ENCODE measurements at places on chromosomes 7 and 10.
A peak's percentile ranks its signal among the peaks of the same experiment; 100 is the strongest.

GRCh38 chr7:2950578-2950977 is 93.1 kb downstream of the CARD11 start:
- no peaks in the 10 kb centered on the region for H3K4me1 ChIP-seq
- H3K36me3 ChIP-seq: no peaks in the 10 kb centered on the region
- peaks cover 7% of the 10 kb centered on the region for H3K27me3 ChIP-seq

GRCh38 chr7:102252366-102252982 is 34.2 kb upstream of the SH2B2 start:
- H3K27ac ChIP-seq: peak overlapping the region; percentile 43
- H3K4me1 ChIP-seq: peaks cover 17% of the 10 kb centered on the region
- DNase-seq: peak; percentile 21
- no peaks in the 10 kb centered on the region for H3K36me3 ChIP-seq

- H3K27me3 ChIP-seq: no peaks in the 10 kb centered on the region
- H3K4me3 ChIP-seq: no peak overlapping the region
- no peak for DNase-seq
- no peak overlapping the region for H3K27ac ChIP-seq
Measured at GRCh38 chr10:104208730-104209129, 23.4 kb downstream of the CFAP43 start.

DNA sequence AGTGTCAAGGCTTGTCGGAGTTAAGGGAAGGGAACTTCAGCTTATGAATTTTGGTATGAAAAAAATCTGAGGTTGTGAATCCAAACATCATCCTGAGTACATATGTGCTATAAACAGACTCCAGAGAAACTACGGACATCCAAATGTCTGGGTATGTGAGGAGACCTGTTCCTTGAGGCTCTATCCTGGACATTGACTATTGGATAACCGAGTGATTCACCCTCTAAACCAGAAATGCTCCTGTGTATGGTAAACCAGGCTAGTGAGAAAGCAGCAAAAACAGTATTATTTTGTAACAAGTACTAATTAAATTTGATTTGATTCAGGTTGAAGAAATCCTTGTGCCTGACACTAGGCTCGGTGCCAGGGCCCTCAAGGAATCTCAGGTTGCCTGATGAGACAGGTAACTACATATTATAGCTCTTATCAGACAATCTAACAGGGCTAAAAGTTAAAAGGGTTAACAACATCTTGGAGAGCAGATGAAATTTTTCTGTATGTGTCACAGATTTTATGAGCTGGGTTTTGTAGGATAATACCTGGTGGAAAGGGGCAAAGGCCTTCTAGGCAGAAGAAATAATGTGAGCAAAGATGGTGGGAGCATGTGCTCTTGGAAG is 10.4 kb upstream of the STOX1 start:
- H3K36me3 ChIP-seq: no peaks in the 10 kb centered on the region
- no peak overlapping the region for H3K27ac ChIP-seq
- no peak overlapping the region for H3K4me3 ChIP-seq
- H3K4me1 ChIP-seq: peaks cover 6% of the 10 kb centered on the region
- no peak for DNase-seq

DNA sequence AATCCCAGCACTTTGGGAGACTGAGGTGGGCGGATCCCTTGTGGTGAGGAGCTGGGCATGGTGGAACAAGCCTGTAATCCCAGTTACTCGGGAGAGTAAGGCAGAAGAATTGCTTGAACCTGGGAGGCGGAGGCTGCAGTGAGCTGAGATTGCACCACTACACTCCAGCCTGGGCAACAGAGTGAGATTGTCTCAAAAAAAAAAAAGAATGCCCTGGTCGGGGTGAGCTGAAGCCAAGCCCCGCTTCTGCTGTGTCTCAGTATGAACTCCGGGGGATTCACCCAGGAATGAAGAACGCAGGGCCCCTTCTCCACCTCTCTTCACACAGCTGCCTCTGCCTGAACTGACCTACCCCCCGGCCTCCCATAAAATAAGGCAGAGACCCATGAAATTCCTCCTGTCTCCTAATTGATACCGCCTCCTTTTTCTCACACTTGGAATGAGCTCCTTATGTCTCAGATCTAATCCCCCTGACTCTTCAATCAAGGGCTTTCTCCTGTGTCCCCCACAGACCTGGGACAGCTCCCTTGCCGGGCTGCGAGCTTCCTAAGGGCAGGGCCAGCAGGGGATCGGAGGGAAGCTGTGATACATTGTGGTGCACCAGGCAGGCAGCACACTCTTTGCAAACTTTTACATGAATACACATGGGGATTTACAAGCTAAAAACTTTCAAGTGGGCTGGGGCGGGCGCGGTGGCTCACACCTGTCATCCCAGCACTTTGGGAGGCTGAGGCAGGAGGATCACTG is 911 bp upstream of the ZP3 start:
- peaks cover 8% of the 10 kb centered on the region for H3K4me1 ChIP-seq
- H3K36me3 ChIP-seq: no peaks in the 10 kb centered on the region
- H3K27ac ChIP-seq: no peak overlapping the region
- H3K4me3 ChIP-seq: no peak overlapping the region

- H3K36me3 ChIP-seq: no peaks in the 10 kb centered on the region
- no peaks in the 10 kb centered on the region for H3K4me1 ChIP-seq
- DNase-seq: no peak
Measured at GRCh38 chr7:265998-266850, 23.7 kb upstream of the FOXL3 start.

DNA sequence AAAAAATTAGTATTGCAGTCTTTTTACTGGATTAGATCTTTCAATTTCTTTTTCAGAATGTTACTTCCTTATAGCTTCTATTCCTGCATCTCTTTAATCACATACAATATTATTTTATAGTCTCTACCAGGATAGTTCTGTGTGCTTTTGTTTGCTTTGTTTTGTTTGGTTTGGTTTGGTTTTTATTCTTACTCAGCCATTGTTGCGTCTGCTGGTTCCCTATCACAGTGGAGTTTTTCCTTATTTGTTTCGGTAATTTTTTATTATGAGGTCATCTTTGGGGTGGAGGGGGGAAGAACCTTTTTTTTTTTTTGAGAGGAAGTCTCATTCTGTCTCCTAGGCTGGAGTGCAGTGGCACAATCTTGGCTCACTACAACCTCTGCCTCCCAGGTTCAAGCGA is 9.0 kb upstream of the BAIAP2L1 start:
- H3K4me3 ChIP-seq: no peak overlapping the region
- H3K36me3 ChIP-seq: no peaks in the 10 kb centered on the region
- no peak for DNase-seq
- peaks cover 2% of the 10 kb centered on the region for H3K27me3 ChIP-seq

GRCh38 chr7:8131694-8132605 is 130.0 kb downstream of the ICA1 start:
- H3K4me3 ChIP-seq: no peak overlapping the region
- no peaks in the 10 kb centered on the region for H3K36me3 ChIP-seq
- H3K4me1 ChIP-seq: no peaks in the 10 kb centered on the region
- no peak overlapping the region for H3K27ac ChIP-seq
- no peaks in the 10 kb centered on the region for H3K27me3 ChIP-seq
- DNase-seq: no peak

GRCh38 chr10:89392974-89393373 is 551 bp downstream of the IFIT1 start:
- H3K27ac ChIP-seq: no peak overlapping the region
- H3K36me3 ChIP-seq: no peaks in the 10 kb centered on the region
- H3K4me1 ChIP-seq: peaks cover 3% of the 10 kb centered on the region
- no peak for DNase-seq
- no peak overlapping the region for H3K4me3 ChIP-seq
- no peaks in the 10 kb centered on the region for H3K27me3 ChIP-seq

- H3K4me1 ChIP-seq: no peaks in the 10 kb centered on the region
- no peak for DNase-seq
- no peaks in the 10 kb centered on the region for H3K36me3 ChIP-seq
- H3K4me3 ChIP-seq: no peak overlapping the region
Measured at GRCh38 chr10:112265745-112266144, 17.5 kb upstream of the TECTB start.

GRCh38 chr10:58268454-58268945 is 462 bp upstream of the CISD1 start:
- H3K4me3 ChIP-seq: peak overlapping the region; percentile 65
- H3K36me3 ChIP-seq: no peaks in the 10 kb centered on the region
- no peak for DNase-seq
- H3K27ac ChIP-seq: no peak overlapping the region

GRCh38 chr7:71484380-71484779 is 352.4 kb downstream of the GALNT17 start:
- H3K27me3 ChIP-seq: no peaks in the 10 kb centered on the region
- H3K27ac ChIP-seq: no peak overlapping the region
- H3K4me3 ChIP-seq: no peak overlapping the region
- H3K4me1 ChIP-seq: no peaks in the 10 kb centered on the region
- no peaks in the 10 kb centered on the region for H3K36me3 ChIP-seq

- H3K4me3 ChIP-seq: no peak overlapping the region
- H3K27me3 ChIP-seq: no peaks in the 10 kb centered on the region
- no peak overlapping the region for H3K27ac ChIP-seq
- no peaks in the 10 kb centered on the region for H3K4me1 ChIP-seq
Measured at GRCh38 chr10:67779465-67780203, 58.4 kb downstream of the DNAJC12 start.
